Stimulated activated CD4-positive, alpha-beta T cell treated with anti-CD3 and anti-CD28 coated beads, Interleukin-1b, Interleukin-23, amount 100 ng/mL, for 1 hour (primary cell): ENCODE measurements at places on chromosomes 5 and 9.

- DNase-seq = no peak
Measured at GRCh38 chr5:50749873-50750272, 83.4 kb downstream of the PARP8 start.

DNA sequence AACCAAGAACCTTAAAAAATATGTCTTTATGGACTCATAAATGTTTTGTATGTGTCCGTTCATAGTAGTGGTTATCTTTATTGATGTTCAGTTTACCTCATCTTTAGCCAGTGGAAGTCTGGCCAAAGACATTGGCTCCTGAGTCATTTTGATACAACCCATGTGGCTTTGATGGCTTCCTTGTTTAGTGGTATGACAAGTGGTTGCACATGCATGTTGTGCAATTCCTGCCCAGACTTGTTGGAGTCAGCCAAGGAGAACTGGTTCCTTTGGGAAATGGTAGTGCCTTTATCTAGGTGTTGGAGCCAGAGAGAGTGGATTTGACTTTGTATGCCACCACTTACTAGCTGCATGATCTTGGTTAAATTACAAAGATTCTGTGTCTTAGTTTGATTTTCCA is 94.3 kb downstream of the RPS23 start:
- no peak for DNase-seq

DNA sequence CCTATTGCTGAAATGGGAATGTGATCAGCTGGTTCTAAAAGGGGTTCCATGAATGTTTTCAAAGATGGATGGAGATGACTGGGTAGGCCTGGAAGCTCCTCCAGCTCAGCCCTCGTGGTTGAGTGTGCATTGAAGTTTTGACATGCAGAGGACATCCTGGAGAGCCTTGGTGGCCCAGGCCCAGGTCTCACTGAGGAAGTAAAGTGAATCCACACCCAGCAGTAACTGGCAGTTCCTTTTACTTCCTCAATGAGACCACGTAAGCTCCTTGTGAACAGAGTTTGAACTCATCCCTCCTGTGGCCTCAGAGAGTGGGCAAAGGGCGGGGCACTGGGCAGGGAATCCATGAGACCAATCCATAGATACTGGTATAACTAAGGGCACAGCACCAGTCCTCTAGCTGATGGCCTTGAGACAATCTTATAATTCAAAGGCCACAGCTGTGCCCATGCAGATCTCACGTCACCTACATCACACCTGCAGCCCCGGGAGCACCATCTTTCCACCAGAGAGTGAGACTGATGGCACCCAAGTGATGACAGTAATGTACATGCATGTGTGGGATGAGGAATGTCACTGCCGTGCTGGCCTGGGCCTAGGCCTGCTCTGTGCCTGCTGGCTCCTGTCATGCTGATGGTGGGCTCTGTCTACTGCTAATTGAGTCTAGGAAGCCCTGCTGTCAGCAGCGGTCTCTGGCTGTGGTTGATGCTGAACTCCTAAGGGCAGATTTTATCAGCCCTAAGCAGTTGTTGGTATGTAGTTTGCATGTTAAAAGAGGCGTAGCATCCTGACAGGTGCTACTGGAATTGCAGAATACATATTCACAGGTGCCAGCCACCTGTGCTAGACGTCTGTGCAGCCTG is 257.8 kb downstream of the FSTL4 start:
- DNase-seq = no peak

- DNase-seq = no peak
Measured at GRCh38 chr9:84216151-84216550, 124.4 kb downstream of the SLC28A3 start.

- DNase-seq = no peak
Measured at GRCh38 chr9:470552-471194, 256.0 kb downstream of the DOCK8 start.

GRCh38 chr9:125959951-125960619 is 212.9 kb downstream of the PBX3 start:
- DNase-seq = no peak

DNA sequence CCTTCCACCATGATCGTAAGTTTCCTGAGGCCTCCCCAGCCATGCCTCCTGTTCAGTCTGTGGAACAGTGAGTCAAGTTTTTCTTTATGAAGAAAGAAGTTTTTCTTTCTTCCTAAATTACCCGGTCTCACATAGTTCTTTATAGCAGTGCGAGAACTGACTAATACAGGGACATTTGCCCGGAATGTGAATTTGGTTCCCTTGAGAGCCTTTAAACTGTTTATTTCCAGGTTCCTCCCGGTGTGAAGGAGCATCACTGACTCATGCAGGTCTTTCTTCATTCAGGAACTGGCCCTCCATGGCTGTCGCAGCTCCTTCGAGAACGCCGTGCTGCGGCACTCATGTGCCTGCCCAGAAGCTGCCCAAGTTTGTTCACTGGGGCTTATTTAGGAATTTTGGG is 87.7 kb downstream of the PTCH1 start:
- no peak for DNase-seq

DNA sequence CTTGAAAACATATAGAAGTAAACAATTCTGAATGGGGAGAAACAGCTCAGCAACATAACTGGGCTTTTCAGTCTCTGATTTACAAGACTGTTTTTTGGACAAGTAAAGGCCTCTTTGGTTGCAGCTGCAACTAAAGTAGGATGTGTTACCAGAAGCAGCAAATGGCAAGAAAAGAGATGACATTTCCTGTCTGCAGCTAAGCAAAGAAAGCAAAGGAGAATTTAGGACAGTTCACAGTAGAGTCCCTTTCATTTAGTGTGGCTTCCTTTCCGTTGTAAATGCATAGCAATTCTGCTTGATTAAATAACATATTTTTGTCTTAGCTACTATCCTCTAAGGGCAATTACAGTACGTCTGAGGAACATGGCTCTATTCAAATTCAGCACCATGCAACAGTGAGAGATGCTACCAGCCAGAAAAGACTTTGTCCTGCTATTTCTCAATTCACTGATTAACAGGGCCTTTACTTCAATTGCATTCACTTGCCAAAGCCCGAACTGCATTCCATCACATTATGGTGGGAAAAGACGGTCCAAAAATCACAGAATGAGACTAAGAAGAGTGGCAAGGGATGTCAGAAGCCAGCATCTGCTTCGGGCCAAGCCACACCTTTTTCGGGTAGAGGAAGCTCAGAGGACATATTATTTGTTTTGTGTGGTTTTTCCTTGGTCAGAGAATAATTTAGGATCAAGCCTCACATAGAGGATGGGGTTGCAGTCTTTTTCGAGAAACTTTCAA is 107.7 kb downstream of the SEMA6A start:
- DNase-seq = no peak

- DNase-seq = no peak
Measured at GRCh38 chr9:119698535-119698934, 329.3 kb upstream of the BRINP1 start.

DNA sequence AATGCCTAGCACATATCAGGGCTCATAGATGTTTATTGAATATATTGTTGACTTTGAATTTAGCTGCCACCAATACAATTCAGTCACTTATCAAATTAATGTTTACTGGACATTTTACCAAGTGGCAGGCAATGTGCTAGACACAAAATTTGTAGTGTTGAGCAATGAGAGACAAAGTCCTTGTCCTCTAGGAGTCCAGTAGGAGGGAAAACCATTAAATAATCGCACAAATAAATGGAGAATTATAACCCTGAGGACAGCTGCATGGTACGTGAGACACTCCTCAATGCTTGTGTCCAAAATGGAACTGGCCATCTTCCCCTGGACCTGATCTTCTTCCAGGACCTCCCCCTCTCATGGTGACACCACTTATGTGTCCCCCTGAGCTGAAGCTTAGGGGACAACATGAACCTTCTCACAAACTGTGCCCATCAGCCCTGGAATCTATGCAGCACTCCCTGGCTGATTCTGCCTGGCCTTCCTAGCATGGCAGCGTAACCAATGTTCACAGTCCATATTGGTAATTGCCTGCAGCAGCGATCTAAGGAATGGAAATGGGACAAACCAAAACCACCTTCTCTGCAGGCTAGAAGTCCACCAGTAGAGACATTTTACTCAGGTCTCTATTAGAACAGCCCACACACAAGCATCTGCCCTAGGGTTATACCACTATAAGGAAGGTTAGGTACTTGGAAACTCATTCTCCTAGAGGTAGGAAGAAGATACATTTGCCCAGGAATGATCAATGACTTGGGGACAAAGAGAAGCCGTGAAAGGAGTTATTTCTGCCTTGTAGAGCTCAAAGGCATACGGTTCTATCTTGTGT is 75.5 kb downstream of the FGF1 start:
- DNase-seq = no peak

GRCh38 chr5:56329652-56330051 is 96.5 kb upstream of the ANKRD55 start:
- no peak for DNase-seq

DNA sequence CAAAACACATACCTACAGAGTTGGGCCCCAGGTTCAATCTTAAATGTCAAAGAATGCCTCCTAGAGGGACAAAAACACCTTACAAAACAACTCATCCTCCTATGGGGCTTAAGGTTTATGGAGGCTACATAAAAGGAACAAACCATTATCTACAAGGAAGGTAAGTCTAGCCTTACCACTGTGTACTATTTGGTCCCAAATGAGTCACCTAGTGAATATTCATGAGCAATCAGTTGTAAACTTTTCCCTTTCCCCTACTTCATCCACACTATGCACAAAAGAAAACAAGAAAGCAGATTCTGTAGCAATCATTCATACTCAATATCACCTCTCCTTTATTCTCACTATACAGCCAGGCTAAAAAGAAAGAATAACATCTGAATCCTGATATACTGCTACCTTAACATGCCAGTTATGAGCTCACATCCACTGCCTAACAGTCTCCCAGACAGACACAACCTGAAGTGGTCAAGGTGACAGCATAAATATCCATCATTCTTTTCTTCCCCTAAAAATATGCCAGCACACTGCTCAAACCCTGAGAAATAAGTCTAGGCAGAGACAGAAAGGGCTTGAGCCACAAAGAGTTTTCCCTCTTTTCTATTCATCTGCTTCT is 6.2 kb downstream of the OXCT1 start:
- no peak for DNase-seq

GRCh38 chr5:58317009-58317408 is 142.9 kb downstream of the PLK2 start:
- no peak for DNase-seq

DNA sequence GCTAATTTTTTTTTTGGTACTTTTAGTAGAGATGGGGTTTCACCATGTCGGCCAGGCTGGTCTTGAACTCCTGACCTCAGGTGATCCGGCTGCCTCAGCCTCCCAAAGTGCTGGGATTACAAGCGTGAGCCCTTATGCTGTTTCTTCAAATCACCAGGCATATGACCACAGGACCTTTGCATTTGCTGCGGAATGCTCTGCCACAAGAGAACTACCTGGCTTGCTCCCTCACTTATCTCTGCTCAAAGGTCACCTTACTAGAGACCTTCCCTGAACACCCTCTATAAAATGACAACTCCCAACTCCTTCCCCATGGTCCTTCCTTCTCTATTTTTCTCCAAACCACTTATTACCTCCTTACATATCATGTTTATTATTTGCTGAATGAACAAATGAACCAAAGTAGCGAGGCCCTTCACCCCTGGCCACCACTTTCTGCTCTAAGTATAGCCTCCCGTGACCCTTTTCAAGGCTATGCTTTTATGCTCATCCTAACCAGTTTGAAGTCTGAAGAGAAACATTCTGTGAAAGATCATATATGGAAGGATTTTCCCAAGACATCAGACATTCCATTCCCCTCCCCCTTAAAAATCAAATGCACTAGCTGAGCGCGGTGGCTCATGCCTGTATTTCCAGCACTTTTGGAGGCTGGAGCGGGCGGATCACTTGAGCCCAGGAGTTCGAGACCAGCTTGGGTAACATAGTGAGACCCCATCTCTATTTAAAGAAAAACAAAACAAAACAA is 1.3 kb downstream of the ZER1 start:
- no peak for DNase-seq

GRCh38 chr5:124157320-124157719 is 589.1 kb downstream of the ZNF608 start:
- no peak for DNase-seq
